ENCODE measurements at places on chromosomes 3 and 15.

GRCh38 chr3:135516143-135516542 is 449.4 kb upstream of the PPP2R3A start:
- peak; percentile 22 for DNase-seq

DNA sequence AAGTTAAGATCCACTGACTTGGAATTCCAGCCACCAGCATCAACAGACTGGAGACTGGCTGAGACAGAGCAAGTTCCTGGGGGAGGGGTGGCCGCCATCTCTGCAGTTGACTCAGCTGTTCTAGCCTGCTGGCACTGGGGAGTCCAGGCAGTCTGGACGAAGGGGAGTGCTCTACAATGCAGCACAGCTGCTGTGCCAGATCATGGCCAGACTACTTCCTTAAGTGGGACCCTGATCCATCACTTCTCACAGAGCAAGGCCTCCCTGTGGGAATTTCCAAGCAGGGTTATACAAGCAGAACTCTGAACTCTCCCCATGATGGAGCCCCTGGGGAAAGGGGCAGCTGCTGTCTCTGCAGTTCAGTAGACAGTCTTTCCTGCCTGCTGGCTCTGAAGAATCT is 35.2 kb downstream of the PYGO1 start:
- DNase-seq, result peak; percentile 89

DNA sequence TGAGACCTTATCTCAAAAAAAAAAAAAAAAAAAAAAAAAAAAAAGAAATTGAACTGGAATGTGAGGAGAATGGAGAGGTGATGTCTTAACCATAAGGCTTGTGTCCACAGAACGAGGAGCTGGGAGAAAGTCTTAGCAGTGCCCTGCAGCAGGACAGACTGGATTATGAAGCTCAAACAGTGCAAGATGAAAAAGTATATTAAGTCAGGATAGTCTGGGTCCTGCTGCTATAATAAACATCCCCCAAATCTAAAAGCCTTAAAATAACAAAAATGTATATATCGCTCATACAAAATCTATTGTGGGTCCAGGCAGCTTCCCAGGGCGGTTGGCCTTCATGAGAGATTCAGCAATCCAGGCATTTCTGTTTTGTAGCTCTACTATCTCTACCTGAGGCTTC is 175.5 kb downstream of the RAB11A start:
- DNase-seq, result no peak

- DNase-seq, result no peak
Measured at GRCh38 chr3:66348704-66349103, 127.9 kb downstream of the SLC25A26 start.

GRCh38 chr15:77493324-77493907 is 72.7 kb downstream of the HMG20A start:
- DNase-seq, result no peak
